ENCODE measurements at places on chromosomes 1 and 21. TPM values are rescaled to one million over a fixed set of nuclear protein-coding genes. Genes with fewer than 3 reads are reported as not detected.

The SPRR5 gene
- total RNA-seq = not detected

The LIN28A gene
- total RNA-seq = not detected

The LORICRIN gene
- not detected for total RNA-seq

The CYP4Z1 gene
- not detected for total RNA-seq

The FMN2 gene
- 73.6 TPM for total RNA-seq

The SYPL2 gene
- total RNA-seq = 0.19 TPM

The CRP gene
- not detected for total RNA-seq

The PLA2G4A gene
- total RNA-seq = 49.9 TPM

The KRTAP10-10 gene
- total RNA-seq = not detected

The S100A8 gene
- total RNA-seq = not detected

The LRRC39 gene
- total RNA-seq = 1.4 TPM

The AK4 gene
- total RNA-seq = 98.2 TPM

The KLHDC9 gene
- 0.28 TPM for total RNA-seq

All from regular cardiac myocyte (primary cell).